ENCODE measurements at places on chromosomes 1 and 21. TPM values are rescaled to one million over a fixed set of nuclear protein-coding genes. Genes with fewer than 3 reads are reported as not detected.

GRCh38 chr1:152398812-152399698 is 15.0 kb downstream of the CRNN start:
- no peak for DNase-seq

The MPL gene
- total RNA-seq, result 1.0 TPM

GRCh38 chr1:6884652-6885153 is 99.4 kb downstream of the CAMTA1 start:
- DNase-seq, result no peak

- no peak for DNase-seq
Measured at GRCh38 chr1:42639116-42639515, 19.1 kb upstream of the PPIH start.

The FAM78B gene
- total RNA-seq, result 0.92 TPM

- DNase-seq, result peak; percentile 74
Measured at GRCh38 chr1:65067491-65068201, 80.4 kb upstream of the AK4 start.

DNA sequence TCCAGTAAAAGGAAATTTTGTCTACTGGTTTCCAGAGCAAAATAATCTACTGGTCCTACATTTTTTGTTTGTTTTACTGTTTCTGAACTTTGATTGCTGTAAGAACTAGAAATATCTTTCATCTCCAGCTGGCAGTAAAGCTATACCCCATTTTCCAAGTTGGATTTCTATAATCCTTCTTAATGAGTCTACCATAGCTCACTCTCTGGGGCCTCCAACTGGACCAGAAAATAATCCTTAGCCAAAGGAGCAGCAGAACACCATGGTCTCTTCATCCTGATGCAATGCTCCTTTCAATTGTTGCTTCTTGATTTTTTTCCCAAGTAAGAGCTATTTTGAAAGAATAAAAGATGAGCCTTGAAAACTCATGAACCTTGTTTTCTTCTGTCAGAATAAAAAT is 110.0 kb upstream of the COL11A1 start:
- DNase-seq, result no peak

The UBL4B gene
- not detected for total RNA-seq

DNA sequence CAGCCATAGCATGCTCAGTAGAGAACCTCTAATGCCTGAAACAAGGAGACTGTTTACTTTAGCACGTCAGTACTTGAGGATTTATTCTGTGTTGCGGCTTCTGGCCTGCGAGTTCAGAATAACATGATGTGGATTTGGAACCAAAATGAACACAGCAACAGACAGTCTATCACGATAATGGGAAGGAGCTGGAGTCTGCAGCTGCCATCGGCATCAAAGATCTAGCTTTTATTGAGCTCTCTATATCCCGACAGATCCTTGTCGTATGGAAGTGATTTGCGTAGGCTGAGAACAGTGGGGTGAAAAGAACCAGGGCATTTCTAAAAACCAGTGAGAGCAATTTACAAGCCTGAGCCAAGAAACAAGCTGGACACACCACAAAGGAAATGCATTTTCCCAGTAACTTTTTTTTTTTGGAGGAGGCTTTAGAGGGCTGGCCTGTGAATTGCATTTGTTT is 294.2 kb downstream of the KIF26B start:
- no peak for DNase-seq

The AQP10 gene
- not detected for total RNA-seq

The C1orf185 gene
- total RNA-seq, result not detected

- DNase-seq, result no peak
Measured at GRCh38 chr1:117284399-117285215, 73.9 kb upstream of the VTCN1 start.

The ZSWIM5 gene
- total RNA-seq, result 1.7 TPM

All from liver (tissue), 10 donors.